Fibroblast of gingiva (primary cell): ENCODE measurements at places on chromosomes 1 and 21.
A peak's percentile ranks its signal among the peaks of the same experiment; 100 is the strongest.

GRCh38 chr1:104387716-104388508 is 638.2 kb downstream of the AMY1C start:
- no peak for DNase-seq

- DNase-seq, result no peak
These were observed 76.2 kb upstream of the B3GALT2 start for GRCh38 chr1:193262661-193263060.

DNA sequence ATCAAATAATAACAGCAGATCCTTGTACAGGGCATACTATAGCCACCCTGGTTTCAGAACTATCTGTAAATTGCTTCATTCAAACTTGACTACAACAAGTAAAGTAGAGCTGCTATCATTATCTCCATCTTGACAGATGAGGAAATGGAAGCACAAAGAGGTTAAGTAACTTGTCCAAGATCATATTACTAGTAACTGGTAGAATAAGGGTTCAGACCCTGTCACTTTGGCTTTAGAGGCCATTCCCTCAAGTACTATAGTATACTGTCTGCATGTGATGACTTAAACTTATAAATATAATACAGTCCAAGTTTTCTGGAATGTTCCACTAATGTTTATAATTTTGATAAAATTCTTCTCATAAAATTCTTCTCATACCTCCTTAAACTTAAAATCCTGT is 24.8 kb downstream of the PGM1 start:
- DNase-seq, result peak; percentile 62

DNA sequence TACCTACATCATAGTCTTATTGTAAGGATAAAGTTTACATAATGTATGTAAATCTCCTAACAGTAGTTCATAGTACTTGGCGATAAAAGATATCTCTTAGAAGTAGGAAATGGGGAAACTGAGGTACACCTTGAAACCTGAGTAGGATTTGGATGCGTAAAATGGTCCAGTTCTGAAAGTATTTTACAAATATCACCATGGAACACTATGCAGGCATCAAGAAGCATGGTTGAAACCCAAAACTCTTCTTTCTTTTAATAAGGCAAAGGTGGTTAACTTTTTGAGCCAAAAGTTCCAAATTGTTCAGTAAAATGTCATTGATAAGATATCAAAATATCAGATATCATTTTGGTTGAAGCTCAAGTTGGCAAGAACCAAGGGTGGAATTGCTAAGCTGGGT is 46.0 kb downstream of the ROR1 start:
- no peak for DNase-seq

GRCh38 chr21:38349111-38349746 is 92.4 kb downstream of the KCNJ15 start:
- no peak for DNase-seq

DNA sequence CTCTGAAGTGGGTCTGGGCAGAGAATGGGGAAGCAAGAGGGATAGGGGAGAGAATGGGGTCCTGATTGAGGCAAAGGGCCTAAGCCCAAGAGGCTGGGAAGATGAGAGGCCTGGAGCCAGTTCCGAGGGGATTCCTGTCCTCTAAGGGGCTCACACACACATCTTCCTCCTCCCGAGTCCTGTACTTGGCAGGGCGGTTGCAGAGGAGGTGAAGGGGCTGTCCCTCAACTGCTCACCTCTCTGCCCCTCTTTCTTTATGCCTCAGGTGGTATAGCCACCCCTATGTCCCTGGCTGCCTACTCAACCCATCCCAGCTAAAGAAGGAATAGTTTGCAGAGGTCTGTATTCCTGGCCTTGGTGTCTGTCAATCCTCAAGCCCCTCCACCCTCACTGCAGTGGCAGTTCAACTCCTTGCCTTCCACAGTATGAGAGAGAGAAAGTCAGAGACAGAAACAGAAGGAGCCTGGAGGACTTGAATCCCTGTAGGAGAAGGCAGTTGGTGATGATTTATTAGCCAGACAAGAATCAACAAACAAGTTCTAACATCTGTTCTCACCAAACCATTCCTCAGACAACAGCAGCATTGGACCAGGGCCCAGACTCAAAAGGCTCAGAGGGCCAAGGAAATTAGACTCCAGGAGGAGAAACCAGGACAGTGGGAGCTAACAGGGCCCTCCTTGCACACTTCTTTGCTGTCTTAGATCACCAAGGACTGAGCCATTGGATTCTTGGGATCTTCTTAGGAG is 10.7 kb downstream of the SH2D2A start:
- DNase-seq, result peak; percentile 87

DNA sequence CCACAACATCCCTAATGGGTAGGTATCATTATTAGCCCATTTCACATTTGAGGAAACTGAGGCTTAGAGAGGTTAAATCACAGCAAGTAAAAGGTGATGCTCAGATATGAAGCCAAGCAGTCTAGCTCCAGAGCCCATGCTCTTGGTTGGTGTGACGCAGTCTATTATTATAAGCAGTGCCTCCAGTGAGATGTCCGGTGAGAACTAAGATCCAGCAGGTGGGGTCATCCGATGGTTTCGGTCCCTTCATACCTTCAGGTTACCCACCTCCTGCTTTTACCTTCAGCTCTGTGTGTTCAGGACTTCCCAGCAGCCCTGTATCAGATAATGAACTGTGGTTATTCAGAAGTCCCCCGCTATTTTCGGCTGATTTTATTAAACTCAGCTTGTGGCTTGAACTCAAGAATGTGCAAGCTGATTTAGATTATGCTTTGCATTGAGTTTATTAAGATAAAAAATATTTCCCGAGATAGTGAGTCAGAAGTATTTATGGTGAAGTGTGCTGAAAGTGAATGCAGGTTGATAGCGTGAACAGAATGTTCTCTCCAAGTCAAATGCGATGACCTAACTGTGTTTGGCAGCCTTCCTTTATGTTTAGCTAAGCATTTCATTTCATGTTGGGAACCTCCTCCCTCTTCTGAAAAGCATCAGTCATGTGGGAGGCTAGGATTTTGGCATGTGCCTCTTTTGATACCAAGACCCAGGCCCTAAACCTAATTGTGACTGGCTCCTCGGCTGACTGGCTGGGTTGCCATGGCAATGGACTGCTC is 160.9 kb upstream of the UBE2U start:
- peak; percentile 98 for DNase-seq

- DNase-seq, result peak; percentile 88
These were observed 82.8 kb downstream of the GLIS1 start for GRCh38 chr1:53655931-53656746.

- no peak for DNase-seq
These were observed 777 bp upstream of the TRIM67 start for GRCh38 chr1:231160895-231161666.

- DNase-seq, result peak; percentile 36
These were observed 64.1 kb downstream of the ATP2B4 start for GRCh38 chr1:203690730-203691129.

- no peak for DNase-seq
These were observed 8.9 kb downstream of the OVAAL start for GRCh38 chr1:180567654-180568053.

DNA sequence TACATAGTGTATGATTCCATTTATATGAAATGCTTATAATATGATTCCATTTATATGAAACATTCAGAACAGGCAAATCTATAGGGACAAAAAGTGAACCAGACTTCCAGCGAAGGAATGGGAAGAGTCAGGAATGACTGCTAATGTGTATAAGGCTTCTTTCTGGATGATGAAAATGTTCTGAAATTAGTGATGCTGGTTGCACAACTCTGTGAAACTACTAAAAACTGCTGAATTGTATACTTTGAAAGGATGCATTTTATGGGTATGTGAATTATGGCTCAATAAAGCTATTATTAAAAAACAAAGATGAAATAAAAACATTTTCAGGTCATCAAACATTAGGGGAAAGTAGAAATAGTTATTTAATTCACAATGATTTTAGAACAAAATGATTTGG is 14.1 kb upstream of the IL24 start:
- DNase-seq, result no peak

DNA sequence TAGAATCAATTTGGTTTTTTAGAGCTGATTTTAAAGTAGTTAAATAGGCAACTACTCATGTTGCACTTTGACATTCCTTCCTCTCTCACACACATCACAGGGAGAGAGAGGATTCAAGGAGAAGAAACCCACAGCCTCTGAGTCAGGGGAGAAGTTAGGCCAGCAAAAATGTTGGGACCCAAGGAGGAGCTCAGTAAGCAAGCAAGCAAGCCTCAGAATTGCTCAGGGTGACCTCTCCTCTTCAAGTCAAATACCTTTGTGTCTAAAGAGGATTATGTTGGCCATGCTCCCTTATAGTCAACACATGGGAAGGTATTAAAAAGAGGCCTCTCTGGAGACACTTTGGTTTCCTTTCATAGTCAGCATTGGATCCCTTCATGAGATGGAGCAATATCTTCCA is 80.5 kb upstream of the WARS2 start:
- DNase-seq, result peak; percentile 34

DNA sequence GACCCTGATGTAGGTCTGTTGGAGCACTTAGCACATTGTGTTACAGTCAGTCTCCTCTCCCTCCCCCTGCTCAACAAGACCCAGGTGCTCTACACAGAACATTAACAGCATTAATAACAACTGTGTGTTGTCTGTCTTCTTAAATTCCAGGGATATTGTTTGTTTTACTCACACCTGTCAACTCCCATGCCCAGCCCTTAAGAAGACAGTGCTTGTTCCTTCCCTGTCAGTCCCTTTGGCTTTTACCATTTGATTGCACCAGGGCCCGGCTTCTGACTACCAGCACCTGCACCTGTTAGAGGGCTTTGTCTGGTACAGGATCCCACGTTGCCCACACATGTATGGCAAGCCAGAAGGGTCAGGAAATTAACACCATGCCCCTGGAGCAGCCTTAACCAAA is 11.7 kb downstream of the RIMKLA start:
- DNase-seq, result no peak

DNA sequence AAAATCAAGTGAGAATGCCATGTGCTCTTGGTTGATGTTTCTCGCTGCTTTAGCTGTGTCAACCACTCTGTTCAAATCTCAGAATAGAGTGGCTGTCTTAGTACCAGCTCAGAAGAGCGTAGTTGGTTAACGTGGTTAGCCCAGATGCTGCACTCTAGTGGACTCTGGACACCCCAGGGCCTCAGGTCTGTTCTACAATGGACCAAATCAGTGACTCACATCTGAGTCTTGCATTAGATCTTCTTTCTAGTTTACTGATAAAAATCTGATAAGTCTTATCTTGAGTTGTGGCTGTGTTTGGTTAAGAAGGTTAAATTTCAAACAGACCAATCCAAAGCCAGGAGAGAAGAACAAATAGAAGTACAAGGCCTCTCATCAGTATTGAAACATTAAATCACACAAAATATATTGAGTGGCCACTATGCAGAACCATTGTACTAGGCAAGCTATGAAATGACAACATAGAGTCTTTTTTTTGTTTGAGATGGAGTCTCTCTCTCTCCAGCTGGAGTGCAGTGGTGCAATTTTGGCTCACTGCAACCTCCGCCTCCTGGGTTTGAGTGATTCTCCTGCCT is 104.1 kb downstream of the NR5A2 start:
- no peak for DNase-seq

DNA sequence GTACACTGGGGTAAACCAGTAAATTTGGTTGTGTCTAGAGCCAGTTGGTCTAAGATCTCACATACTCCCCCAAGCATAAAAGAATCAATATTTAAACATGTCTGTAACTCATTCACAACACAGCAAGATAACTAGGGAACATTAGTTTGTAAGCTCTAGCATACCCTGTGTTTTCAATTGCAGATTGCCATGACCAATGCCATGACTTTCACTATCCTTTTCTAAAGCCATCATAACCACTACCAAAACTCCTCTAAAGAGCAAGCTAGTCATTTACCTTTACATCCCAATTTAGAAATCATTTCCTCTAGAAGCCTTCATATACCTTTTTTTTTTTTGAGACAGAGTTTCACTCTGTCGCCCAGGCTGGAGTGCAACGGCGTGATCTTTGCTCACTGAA is 56.5 kb upstream of the PLA2G4A start:
- DNase-seq, result no peak

DNA sequence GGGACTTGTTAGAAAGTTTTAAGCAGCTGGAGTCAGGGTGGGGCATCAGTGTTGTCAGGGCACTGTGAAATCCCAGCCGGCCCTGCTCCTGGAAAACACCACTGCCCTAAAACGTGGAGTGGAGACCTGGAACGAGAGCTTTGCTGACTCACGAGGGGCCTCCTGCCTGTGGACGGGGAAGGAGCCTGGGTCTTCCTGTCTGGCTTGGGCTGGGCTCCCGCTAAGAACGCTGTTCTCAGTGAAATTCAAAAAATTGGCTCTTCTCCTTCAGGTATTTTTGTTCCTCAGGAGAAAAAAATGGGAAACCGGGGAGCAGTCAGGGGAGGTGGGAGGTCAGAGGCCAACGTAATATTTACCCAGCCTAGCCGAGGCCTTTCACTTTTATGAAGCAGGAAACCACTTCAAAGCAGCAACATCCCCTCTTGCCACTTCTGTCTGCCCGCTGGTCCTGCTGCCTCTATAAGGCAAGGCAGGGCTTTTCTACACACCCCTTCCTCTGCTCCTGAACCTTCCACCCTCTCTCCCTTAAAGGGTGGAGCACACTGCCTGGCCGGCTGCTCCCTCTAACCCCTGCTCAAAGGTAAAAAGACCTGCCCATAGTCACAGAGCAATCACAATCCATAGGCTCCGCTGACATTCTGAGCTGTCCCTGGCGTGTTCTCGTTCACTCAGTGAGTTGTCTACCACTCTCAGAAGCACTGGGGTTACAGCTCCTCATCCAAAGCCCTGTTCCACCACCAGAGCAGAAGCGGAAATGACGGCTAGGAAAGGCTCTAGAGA is 8.0 kb downstream of the PLXNA2 start:
- DNase-seq, result peak; percentile 59

DNA sequence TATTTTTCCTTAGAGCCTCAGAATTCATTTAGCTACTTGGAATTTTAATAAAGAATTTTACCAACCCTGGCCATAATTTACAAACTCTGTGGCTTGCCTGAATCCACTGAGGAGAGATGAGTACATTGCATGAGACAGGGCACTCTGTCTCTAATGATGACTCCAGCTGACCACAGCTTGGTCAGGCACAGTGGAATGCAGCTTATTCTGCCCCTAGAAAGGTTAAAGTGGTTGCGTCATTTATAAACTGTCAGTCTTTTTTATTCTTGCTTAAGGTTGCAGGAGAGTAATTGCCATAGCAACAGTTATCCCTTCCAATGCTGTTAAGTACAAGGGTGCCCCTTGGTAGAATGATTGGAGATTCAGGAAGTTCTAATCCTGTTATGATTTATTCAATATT is 28.3 kb downstream of the PDE4B start:
- DNase-seq, result peak; percentile 96

DNA sequence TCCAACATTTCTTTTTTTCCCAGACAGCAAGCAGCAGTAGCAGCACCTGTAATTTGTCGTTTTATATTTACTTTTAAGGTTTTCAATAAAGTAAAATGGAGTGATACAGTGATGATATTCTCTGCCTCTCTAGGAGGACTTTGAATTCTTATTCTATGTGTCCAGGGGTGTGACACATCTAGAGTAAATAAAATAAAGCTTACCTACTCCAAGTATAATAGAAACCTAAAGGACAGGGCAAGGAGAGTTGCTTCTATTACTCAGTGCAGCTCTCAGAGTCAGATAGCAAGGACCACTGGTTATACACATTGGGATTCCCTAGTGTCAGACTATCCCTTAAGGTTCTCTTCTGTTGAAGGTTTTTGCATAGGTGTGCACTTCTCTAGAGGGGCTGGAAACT is 95.9 kb downstream of the LMO4 start:
- no peak for DNase-seq
